ENCODE measurements at places on chromosomes 4 and X.

- no peak for DNase-seq
Measured at GRCh38 chrX:112769034-112769433, 71.6 kb downstream of the AMOT start.

DNA sequence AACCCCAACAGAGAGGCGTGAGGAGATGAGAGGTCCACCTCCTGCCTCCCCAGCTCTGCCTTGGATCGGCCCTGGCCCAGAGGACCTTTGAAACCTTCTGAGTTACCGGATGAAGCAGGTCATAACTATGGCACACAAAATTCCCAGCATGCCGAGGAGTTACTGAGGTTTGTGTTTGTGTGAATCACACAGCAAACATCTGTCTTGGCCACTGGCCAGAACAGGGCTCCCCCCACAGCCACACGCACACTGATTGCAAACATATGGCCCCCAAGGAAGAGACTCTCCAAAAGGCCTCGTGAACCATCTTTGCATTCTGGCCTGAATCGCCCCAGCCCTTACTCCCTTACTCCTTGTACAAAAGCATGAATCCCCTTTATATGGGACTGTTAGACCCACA lies 18.9 kb downstream of the RPS4X start:
- DNase-seq = no peak

- DNase-seq = no peak
Measured at GRCh38 chr4:166493924-166494345, 620.9 kb downstream of the TLL1 start.

DNA sequence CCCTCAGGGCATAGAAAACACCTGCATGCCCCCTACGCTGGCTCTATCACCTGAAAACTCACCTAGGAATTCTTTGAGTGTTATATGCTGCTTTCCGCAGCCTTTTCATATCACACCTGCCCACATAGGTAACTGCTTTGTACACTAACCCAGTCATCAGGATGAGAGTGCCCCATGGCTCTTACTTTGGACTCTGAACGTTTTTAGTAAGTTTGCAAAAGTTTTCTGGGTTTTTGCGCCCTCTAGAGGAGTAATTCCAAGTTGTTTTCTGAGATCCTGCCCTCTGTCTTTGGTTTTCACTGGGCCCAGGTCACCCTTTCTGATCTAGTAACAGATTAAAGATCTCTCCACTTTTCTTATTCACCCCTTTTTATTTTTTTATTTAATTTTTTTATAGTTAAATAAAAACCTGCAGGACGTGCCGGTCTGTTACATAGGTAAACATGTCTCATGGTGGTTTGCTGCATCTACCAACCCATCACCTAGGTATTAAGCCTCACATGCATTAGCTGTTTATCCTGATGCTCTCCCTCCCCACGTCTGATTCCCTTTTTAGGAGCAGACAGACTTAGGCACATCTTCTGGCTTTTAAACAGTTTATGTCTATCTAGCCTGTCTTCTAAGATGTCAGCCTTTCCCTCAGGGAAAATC lies 139.2 kb downstream of the NWD2 start:
- DNase-seq = no peak

All from CD4-positive, alpha-beta T cell treated with Interleukin-6 at 100 ng/mL for 8 hours (primary cell).